CD4-positive, CD25-positive, alpha-beta regulatory T cell (primary cell): ENCODE measurements at places on chromosomes 16 and 17. TPM values are rescaled to one million over a fixed set of nuclear protein-coding genes. Genes with fewer than 3 reads are reported as not detected.
A peak's percentile ranks its signal among the peaks of the same experiment; 100 is the strongest.

The CSH2 gene
- 3.8 TPM for total RNA-seq

The CUEDC1 gene
- total RNA-seq, result not detected

The G6PC1 gene
- not detected for total RNA-seq

The AFMID gene
- total RNA-seq, result 3.5 TPM

The NBR1 gene
- 65.0 TPM for total RNA-seq

DNA sequence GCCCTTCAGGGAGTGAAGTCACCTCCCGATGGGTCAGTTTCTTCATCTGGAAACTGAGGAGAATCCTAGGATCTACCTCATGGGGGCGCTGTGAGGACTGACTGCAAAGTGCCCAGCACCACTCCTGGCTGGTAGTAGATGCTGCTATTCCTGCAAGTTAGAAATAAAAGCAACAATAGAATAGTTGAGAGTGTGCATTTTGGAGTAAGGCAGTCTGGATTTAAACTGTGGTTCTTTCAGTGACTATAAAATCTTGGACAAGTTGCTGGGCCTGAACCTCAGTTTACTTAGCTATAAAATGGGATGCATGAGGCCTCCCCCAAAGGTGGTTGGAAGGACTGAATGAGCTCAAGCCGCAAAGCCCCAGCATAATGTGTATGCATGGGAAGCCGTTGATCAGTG is 70.6 kb downstream of the CYB5B start:
- H3K4me1 ChIP-seq, result no peaks in the 10 kb centered on the region
- DNase-seq, result no peak
- H3K4me3 ChIP-seq, result no peak overlapping the region
- H3K36me3 ChIP-seq, result no peaks in the 10 kb centered on the region
- no peak overlapping the region for H3K27ac ChIP-seq

- DNase-seq, result no peak
- H3K27me3 ChIP-seq, result no peaks in the 10 kb centered on the region
- no peak overlapping the region for H3K27ac ChIP-seq
These were observed 112.0 kb upstream of the HAS3 start for GRCh38 chr16:68993456-68993855.

DNA sequence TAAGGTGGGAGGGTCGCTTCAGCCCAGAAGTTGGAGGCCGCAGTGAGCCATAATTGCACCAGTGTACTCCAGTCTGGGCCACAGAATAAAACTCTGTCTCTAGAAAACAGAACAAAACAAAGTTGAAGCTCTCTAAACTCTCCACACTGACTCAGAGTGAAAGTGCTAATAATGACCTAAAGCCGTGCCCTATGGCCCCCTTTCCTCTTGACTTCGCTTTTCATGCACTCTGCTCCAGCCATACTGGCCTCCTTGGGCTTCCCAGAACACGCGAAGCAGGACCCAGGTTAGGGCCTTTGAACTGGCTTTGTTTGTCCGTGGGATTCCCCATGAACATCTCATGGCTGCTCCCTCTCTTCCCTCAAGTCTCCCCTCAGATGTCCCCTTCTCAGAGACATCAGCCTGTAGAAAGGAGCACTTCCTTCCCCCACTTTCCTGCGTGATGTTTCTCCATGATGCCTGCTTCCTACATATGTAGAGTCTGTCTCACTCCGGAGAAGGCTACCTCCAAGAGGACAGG is 18.6 kb upstream of the SPN start:
- H3K4me1 ChIP-seq, result peaks cover 11% of the 10 kb centered on the region
- H3K27me3 ChIP-seq, result no peaks in the 10 kb centered on the region
- no peak overlapping the region for H3K4me3 ChIP-seq
- H3K36me3 ChIP-seq, result no peaks in the 10 kb centered on the region

DNA sequence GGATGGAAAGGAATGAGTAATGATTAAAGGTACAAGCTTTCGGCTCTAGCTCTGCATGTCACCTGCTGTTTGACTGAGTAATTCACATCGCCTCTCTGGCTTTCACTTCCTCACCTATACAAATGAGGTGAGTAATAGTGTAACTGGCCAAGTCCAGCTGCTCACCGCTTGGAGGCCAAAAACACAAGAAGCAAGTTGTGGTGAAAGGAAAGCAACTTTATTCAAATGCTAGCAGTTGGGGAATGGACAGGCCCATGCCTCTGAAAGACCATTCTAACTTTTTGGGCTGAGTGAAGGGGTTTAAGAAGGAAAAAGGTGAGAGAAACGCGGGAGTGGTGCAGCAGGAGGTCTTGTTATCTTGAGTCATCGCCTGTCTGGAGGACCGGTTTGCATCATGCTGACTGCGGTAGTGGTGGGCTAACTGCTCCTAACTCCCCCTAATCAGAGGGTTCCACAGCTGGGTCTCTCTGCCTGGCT is 45.7 kb upstream of the CSNK2A2 start:
- H3K4me1 ChIP-seq, result no peaks in the 10 kb centered on the region
- no peaks in the 10 kb centered on the region for H3K36me3 ChIP-seq
- no peak overlapping the region for H3K27ac ChIP-seq
- H3K27me3 ChIP-seq, result peaks cover 22% of the 10 kb centered on the region

- peak overlapping the region; percentile 59 for H3K4me3 ChIP-seq
- no peaks in the 10 kb centered on the region for H3K36me3 ChIP-seq
- H3K4me1 ChIP-seq, result peaks cover 30% of the 10 kb centered on the region
- peak overlapping the region; percentile 67 for H3K27ac ChIP-seq
- peaks cover 4% of the 10 kb centered on the region for H3K27me3 ChIP-seq
These were observed 22.6 kb downstream of the ZNF213 start for GRCh38 chr16:3157229-3158025.

- DNase-seq, result no peak
- no peaks in the 10 kb centered on the region for H3K27me3 ChIP-seq
- no peak overlapping the region for H3K4me3 ChIP-seq
- H3K27ac ChIP-seq, result no peak overlapping the region
- peaks cover 12% of the 10 kb centered on the region for H3K4me1 ChIP-seq
These were observed 6.9 kb upstream of the GSE1 start for GRCh38 chr16:85605912-85606841.
